ENCODE measurements at places on chromosomes 1 and 21.

DNA sequence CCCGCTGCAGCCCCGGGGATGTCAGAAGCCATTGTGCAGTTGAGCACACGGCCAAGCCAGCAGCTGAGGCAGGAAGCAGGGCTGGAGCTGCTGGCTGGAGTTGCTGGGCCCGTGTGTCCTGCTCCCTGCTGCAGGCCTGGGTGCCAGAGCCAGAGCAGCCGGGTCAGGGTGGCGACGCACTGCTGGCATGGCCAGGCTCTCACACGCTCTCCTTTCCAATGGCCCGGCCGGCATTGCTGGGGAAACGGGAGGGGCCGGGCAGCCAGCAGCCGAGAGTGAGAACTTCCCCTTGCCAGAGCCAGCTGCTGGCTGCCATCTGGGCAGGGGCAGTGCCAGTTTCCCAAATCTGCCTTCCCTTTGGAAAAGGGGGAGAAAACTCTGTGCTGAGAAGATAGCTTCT lies 82.4 kb upstream of the PROX1 start:
- DNase-seq = no peak

GRCh38 chr1:916173-917075 lies 7.3 kb upstream of the SAMD11 start:
- peak; percentile 24 for DNase-seq

- no peak for DNase-seq
Measured at GRCh38 chr1:58238846-58239245, 307.7 kb downstream of the OMA1 start.

DNA sequence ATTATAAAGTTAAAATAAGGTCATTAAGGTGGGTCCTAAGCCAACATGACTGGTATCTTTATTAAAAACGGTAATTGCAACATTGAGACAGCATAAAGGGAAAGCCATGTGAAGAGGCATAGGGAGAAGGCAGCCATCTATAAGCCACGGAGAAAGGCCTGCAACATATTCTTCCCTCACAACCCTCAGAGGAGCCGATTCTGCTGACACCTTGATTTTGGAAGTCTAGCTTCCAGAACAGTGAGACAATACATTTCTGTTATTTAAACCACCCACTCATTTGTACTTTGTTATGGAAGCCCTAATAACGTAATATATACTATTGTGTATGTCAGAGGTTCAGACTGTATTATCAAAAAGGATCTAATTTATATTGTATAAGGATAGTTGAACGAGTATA lies 190.8 kb downstream of the PDE4B start:
- DNase-seq = no peak

DNA sequence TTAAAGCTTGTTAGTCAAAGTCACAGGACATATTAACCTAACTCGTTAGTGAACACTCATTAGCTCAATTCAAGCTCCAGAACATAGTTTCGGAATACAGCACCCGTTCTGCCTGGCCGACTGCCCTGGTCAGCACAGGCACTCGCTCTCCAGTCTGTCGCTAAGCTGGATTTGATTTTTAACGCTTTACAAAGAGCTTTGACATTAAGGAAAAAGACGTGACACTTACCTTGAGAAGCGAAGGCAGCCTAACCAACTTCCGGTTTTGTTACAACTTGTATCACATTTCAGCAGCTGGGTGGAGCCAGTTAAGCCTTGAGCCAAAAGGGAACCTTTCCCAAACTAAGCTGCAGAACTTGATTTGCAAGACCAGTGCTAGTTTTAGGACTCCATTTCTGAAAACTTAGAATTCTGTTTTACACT lies at the start of gene FRRS1:
Gene FRRS1 (minus strand): TSS at position 258 of the 423 bp plus-strand sequence. CDS start 17,867 bp downstream, outside the sequence.
- DNase-seq = peak; percentile 86

DNA sequence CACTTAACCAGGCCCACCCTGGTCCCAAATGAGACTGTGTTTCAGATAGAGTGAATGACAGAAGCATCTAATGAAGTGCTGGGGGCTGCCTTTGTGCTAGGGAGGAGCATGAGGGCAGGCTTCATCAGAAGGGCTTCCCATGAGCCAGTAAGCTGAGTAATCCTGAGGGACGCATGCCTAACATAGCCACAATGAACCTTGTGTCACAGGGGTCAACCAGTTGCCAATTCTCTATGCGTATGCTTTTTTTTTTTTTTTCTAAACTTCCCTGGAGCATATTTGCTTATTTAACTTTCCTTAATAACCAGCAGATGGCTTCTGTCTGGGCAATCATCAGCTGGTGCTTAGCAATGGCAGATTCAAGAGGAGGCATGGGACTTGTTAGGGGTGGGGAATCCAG lies 25.5 kb upstream of the CYP2J2 start:
- DNase-seq = no peak
